Mesendoderm (in vitro differentiated cells): ENCODE measurements at places on chromosomes 12 and 14.

DNA sequence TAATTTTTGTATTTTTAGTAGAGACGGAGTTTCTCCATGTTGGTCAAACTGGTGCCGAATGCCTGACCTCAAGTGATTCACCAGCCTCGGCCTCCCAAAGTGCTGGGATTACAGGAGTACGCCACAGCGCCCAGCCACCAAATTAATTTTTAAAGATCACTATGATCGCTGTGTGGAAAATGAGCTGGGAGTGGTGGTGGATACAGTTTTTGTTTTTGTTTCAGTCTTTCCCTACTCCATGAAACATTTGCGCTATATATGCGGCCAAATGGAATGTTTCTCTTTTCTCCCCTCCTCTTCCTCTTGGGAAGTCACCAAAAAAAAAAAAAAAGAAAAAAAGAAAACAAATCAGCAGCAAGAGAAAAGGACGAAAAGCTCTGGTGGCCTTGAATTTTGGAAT is 20.8 kb upstream of the P2RX4 start:
- no peak for DNase-seq

DNA sequence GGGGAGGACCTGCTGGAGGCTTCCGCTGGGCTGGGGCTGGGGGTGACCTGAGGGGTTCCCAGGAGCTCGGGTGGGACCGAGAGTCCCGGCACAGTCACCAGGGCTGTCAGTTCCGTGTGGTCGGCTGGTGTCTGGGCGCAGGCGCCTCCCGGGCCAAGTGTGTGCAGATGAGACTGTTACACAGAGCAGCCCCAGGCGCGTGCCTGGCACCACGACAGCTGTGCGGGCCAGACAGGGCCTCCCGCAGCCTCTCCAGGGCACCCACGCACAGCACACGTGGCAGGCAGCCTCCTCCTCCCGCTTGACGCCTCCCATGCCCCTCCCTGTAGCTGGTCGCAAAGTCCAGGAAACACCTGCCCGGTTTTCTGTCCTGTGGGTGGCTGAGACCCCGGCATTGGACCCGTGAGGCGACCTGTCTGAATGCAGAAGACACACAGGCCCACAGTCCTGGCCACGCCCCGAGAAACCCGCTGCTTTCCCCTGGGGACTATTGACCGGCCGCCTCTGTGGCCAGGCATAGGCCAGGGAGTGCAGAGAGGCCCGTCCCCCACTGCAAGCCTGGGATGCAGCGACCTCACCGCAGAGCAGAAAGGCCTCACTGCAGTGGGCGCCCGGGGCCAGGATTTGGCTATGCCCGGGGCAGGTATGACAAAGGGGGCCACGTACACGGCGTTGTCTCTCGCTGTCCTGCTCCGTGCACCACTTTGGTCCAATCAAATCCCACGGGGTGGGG is 12.1 kb upstream of the GALNT9 start:
- no peak for DNase-seq

GRCh38 chr12:46131732-46132469 is 136.9 kb downstream of the SLC38A1 start:
- DNase-seq: peak; percentile 82

DNA sequence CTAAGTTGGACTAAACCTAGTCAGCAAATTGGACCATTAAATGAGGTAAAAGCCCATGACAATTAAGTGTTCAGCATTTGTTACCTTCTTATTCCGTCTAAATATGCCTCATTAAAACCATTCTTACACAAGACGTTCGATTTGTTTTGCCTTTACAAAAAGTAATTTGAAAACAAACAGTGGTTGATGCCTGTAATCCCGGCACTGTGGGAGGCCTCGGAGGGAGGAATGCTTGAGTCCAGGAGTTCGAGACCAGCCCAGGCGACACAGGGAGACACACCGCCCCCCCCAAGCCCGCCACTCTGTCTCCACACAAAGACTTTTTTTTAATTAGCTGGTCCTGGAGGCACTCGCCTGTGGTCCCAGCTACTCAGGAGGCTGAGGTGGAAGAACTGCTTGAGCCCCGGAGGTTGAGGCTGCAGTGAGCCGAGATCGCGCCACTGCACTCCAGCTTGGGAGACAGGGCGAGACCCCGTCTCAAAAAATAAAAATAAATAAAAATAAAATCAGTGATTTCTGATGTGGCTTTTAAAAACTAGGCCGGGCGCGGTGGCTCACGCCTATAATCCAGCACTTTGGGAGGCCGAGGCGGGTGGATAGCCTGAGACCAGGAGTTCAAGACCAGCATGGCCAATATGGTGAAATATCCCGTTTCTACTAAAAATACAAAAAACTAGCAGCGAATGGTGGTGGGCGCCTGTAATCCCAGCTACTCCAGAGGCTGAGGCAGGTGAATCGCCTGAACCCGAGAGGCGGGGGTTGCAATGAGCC is 856 bp upstream of the EIF4B start:
- DNase-seq: peak; percentile 48

DNA sequence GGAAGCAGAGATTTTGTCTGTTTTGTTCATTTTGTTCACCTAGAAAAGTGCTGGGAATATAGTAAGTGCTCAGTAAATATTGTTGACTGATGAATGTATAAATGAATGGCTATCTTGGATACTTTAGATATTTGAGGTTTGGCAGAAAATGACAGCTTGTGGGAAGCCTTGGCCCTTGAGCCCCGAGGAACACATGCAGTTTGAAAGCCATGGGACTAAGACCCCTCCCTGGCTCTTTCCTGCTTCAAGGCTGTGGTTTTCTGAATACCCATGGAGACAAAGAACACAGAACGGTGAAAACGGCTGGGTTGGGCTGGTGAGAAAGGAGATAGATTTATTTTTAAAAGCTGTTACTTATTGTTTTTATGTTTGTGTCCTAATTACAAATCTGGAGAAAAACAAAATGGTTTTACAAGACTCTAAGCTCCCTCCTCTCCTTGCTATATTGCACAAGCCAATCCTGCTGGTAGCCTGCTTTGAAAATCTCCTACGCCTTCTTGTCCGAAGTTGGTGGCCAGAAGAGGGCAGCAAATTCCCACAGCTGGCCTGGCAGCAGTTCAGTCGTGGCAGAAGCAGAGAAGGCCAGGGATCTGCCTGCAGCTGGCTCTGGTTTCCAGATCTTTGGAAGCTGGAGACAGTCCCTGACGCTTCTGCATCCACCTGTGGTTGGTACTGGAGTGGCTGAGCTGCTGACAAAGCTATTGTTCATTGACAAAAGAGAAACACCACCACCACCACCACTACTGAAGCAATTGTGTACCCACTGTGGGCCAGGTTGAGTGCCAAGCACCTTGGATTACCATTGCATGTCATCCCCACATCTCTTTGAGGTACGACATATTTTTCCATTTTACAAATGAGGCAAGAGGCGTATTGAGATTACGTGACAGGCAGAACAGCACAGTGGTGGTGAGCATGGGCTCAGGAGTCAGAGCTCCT is 5.2 kb upstream of the KRT85 start:
- peak; percentile 86 for DNase-seq

- no peak for DNase-seq
Measured at GRCh38 chr14:88327497-88327896, 4.4 kb upstream of the KCNK10 start.

GRCh38 chr12:106291342-106291741 is 11.2 kb upstream of the TCP11L2 start:
- DNase-seq: no peak

GRCh38 chr12:104372061-104372720 is 68.7 kb downstream of the EID3 start:
- no peak for DNase-seq

- DNase-seq: peak; percentile 81
Measured at GRCh38 chr12:121774968-121775474, 18.5 kb downstream of the RHOF start.

- peak; percentile 75 for DNase-seq
Measured at GRCh38 chr14:24051789-24052655, at the start of gene CARMIL3. Gene CARMIL3, plus strand, starts transcription at chr14:24052009. Its CDS starts 145 bp downstream, at chr14:24052154.

- DNase-seq: no peak
Measured at GRCh38 chr14:98229656-98230366, 1042.2 kb downstream of the BCL11B start.

DNA sequence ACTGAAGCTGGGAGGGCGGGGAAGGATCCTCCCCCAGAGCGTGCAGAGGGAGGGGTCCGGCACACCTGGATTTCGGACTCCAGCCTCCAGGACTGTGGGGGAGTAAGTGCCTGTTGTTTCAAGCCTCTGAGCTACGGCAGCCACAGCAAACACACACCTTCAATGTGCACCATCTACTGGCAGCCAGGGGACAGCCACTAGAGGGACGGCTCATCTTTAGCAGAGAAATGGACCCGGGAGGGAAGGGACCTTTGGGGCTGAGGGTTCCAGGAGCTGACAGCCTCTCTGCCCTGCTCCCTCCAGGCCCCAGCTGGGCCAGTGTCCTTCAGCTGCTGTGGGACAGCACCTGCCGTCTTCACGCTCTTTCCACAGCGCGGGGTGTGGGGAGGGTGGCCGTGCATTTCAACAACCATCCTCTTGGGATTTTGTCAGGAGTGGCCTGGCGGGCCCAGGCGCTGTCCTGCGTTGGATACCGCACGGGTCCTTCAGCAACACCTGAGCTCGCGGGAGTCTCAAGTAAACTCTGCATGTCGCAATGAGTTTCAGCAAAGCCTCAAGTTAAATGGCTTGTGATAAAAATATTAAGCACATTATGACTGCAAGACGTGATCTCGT is 209.2 kb upstream of the C14orf180 start:
- DNase-seq: peak; percentile 59
